ENCODE measurements at places on chromosomes 5 and 9.

DNA sequence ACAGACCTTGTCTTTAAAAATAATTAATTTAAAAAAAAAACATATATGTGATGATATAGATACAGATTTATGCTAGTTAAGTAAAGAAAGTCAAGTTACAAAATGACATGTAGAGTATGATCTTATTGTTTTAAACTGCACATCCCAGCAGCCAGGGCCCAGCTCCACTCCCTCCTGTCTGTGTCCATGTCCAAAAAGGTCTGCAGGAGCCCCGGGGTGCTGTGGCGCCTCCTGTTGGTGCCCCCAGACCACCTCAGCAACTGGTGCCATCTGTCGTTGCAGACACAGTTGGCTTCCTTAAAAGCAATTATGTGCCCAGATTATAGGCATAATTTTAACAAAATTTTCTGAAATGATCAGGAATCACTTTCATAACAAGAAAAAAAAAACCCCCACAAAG lies 33.3 kb downstream of the IPPK start:
- no peak for DNase-seq

GRCh38 chr5:93158841-93159240 lies 422.2 kb downstream of the NR2F1-AS1 start:
- DNase-seq = no peak

- no peak for DNase-seq
Observed at GRCh38 chr5:175829813-175830585, 41.4 kb upstream of the CPLX2 start.

DNA sequence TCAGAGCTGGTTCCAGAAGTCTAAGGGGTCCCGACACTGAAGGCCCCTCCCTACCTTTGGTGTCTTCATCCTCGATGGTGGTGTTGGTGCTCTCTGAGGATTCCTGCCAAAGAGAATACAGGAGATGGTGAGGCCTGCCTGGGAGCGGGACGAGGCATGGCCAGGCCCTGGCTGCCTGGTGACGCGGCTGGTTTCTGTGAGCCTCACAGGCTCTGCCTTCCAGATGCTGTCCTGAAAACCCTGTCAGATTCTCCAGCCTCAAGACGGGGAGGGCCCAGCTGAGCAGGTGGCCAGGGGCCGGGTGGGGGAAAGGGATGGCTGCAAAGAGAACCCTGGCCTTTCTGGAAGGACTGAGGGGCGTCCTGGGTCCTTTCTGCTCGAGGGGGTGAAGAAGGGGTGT lies 48.8 kb downstream of the SLC6A7 start:
- DNase-seq = no peak

DNA sequence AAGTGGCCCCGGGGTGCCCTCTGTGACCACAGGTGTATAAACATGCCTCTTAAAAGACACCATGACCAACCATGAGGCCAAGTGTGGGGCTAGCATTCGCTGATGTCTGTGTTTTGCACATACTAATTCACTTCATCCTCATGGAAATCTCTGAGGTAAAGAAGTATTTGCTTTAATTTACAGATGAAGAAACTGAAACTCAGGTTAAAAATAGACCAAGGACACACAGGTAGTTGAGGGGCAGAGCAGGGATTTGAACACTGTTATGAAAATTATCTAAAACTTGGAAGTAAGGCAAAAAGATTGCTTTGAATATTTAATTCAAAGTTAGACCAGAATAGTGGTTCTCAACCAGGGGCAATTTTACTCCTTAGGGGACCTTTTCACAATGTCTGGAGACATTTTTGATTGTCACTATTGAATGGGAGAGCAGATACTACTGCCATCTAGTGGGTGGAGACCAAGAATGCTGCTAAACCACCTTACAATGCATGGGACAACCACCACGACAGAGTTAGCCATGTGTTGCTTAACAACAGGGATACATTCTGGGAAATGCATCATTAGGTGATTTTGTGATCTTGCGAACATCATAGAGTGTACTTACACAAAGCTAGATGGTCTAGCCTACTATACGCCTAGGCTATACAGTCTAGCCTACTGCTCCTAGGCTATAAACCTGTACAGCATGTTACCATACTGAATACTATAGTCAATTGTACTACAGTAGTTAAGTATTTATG lies 8.0 kb upstream of the FXN start:
- DNase-seq = no peak

DNA sequence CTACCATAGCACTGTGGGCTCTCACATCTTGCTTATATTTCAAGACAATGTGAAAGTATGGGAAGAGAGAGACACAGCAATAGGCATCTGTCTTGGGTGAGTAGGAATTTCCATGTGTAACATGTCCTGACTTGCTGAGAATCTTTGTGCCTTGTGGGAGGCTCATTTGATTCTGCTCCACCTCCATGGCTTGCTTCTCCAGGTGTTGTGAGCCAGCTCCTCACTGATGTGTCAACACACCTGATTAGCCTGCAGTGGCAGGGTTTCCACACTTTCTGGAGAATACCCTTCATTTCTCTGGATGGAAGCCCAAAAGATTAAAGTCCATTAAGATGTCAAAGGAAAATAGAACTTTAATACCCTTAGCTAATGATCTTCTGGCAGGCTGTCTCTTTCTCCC lies 613.6 kb downstream of the ZNF608 start:
- DNase-seq = no peak

DNA sequence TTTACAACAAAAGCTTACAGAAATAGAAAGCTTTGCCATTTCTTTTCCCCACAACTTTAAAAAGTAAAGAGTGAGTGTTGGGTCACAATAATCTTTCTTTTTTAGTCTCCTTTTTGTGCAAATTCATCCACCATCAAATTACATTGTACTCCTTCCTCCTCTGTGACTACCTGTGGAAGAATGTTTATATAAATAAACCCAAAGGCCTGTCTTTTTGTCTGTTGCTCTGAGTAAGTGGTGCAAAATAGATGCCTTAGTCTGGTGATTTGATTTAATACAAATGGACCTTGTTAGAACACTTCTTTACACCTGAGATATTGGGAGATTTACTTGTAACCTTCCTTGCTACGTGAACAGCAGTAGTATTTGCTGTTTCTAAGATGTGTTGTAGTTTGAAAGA lies 53.5 kb upstream of the TAF11L2 start:
- no peak for DNase-seq

GRCh38 chr9:89440951-89441654 lies 56.8 kb downstream of the SEMA4D start:
- DNase-seq = no peak

DNA sequence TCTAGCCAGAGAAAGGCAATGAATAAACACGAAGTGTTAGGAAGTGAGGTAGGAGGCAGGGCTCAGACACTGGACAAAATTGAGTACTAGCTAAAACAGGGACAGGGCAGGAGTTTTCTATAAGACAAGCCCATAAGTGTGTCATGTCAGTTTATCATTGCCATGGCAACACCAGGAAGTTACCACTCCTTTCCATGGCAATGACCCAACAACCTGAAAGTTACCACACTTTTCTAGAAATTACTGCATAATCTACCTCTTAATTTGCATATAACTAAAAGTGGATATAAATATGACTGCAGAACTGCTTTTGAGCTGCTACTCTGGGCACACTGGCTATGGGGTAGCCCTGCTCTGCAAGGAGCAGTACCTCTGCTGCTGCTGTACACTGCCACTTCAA lies 442.5 kb upstream of the COX7C start:
- no peak for DNase-seq

DNA sequence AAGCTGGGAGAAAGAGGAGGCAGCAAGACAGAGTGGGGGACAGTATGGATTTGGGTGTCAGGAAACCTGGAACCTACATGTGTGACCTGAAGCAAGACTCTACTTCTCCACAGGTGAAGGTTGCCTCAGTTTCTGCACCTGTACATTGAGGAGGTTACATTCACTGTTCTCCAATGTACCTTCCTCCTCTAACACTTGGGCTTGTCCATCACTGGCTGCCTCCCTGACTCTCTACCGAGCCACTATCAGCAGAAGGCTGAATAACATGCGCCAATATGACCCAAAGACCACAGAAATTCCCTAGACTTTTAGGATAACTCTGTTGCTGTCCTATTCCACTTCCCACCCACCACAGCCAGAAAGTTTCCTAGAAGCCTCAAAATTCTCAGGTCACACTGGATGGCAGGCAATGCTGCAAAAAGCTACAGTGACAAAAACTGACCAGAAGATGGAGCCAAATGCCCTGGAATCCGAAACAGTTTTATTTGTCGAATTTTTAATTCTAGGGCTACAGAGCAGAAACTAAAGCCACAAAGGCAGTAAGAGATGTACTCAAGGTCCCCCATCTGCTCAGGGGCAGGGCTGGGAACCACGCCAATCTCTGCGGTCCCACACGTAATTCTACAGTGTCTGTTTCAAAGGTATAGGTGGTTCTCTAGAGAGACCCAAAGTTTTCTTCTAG lies 64.4 kb downstream of the FAM114A2 start:
- no peak for DNase-seq

DNA sequence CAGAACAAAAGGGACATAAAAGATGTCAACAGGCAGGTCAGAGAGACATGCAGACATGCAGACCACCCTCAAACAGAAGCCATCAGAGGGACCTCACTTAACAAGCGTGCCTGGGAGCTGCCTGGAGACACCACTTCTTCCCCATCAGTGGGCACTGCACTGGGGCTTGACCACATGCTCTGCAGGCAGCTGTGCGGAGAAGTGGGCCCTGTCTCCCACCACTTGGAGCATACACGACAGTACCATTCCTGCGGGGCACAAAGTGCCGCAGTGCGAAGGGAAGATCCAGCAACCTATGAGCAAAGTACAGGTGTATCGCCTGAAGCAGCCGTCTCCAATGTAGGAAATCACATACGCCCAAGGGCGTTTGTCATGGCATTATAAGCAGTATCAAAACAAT lies 150.5 kb upstream of the FOXD4L5 start:
- no peak for DNase-seq

GRCh38 chr5:137737349-137738131 lies 1.7 kb upstream of the KLHL3 start:
- no peak for DNase-seq

DNA sequence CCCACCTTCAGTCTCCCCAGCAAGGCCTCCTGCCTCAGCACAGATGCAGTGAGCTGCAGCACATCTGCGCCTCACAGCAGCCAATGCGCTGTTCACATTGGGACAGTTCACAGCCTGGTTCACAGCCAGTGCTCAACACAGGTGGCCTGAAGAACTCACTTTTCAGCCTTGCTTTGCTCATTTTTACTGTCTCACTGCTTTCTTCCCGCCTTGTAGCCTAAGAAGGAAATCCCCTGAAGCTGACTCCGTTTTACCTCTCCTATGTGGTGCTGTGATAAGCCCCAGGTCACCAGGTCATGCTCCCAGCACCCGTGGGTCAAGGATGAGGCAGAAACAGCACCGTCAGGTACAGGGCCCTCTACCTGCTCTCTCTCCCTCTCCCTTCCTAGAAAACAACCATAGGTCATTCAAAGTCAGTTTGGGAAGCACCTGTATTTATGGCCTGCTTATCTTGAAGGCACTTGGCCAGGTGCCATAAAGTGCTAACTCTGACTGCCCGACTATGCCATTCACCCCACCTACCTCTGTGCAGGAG lies 1.1 kb downstream of the GCNT4 start:
- DNase-seq = no peak

DNA sequence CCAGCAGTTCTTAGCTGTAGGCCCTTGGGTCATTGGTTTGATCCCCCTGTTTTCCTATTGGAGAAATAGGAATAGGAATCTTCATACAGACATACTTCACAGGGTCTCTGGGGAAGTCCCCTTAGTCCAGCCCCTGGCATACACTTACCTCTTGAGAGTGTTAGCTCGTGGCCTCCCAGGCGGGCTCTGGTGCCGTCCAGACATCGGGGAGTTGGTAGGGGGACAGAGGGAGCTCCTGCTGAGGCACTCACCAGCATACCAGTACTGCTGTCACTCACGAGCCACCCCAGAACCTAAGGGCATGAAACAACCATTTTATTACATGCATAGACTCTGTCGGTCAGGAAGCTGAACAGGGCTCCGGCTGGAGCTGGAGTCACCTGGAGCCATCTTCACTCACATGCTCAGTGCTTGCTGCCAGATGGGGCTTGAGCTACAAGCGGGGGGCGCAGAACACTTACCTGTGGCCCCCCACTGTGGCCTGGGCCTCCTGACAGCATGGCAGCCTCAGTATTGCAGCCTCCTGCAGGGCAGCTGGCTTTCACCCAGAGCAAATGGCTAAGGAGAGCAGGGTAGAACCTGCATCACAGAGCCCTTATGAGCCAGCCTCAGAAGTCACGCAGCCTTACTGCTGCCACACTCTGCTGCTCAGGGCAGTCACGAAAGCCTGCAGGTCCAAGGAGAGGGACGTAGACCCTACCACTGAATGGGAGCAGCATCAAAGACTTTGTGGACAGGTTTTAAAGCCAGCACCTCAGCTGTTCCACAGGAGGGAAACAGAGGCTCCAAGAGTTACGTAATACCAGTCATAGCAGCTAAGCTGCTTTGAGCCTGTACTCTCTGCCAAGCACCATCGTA lies 58.3 kb upstream of the ANGPTL2 start:
- DNase-seq = no peak

DNA sequence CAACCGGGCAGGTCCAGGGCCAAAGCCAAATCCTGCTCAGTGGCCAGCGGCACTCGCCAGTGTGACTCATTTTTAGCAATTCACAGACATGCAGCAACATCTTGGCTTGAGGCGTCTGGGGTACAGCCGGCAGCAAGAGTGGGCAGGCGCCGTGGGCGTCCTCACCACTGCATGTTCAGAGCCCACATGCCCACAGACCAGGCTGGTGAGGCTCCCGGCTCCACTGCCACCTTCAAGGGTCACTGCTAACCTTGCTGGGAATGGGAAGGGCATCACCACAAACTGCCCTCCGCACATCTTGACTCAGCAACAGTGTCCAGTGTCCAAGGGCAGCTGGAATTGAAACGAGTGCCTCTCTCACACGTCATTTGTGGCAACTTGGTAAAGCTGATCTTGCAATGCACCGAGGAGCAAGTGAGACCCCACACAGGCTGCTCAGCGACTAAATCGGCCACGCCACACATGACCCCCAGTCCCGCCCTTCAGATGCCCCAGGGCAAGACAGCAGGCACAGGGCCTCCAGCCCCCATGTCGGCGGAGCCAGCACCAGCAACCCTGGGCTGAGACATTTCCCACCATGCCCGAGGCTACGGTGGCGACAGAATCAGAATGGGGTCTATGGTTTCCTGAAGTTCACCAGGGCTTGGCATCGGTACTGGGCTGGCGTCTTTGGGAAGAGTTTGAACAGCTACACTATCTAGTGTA lies 140.3 kb downstream of the ROR2 start:
- no peak for DNase-seq

DNA sequence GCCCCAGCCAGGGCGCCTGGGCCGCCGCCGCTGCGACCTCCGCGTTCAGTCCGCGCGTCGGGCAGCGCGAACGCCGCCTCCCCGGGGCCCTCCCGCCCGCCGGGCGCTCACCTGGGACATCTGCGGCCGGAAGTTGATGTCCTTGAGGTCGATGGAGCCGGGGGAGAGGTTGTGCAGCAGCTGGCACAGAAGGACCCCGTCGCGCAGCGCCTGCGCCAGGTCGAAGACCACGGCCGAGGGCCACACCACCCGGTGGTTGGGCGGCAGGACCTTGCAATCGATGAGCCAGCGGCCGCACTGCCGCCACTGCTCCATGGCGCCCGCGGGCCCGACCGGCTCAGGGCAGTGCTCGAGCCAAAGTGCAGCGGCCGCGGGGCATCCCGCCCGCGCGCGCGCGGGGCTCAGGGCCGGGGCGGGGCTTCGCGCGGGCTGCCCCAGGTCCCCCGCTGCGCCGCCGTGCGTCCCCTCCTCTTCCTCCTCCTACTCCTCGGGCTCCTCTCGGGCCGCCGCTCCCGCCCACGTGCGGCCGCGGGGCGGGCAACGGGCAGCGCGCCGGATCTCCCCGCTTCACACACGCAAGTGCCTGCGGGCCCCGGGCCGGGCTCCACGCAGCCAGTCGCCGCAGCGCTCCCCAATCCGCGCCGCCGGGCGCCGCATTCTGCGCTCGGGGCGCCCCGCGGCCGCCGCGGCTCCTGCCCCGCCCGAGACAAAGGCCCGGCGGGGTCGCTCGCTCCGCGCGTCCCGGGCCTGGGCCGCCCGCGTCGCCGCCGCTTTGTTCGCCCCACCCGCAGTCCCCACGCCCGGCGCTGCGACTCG lies at the start of gene VAV2:
Gene VAV2 (minus strand): TSS at position 361 of the 816 bp plus-strand sequence. CDS start 46 bp downstream, at position 315.
- no peak for DNase-seq

Measured in stimulated activated CD8-positive, alpha-beta memory T cell treated with anti-CD3 and anti-CD28 coated beads, Interleukin-7, amount 100 ng/mL, for 1 hour (primary cell).